ENCODE measurements at places on chromosomes 7 and 10.

DNA sequence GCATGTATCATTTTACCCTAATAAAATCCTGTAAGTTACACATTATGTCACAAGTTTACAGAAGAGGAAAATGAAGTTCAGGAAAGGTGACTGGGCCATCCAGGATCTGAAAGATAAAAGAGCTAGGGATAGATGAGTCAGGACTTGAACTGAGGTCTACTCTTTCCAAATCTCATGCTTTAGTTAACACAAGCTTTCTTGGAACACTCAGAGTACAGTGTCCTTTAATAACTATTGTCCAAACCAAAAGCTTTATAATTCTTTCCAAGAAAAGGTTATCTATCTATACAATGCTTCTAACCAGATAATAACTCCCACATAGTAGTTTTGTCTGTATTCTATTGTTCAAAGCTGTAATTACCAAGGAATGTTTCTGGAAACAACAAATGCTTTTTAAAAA, 164.6 kb downstream of the LRRN3 start:
- DNase-seq = no peak

DNA sequence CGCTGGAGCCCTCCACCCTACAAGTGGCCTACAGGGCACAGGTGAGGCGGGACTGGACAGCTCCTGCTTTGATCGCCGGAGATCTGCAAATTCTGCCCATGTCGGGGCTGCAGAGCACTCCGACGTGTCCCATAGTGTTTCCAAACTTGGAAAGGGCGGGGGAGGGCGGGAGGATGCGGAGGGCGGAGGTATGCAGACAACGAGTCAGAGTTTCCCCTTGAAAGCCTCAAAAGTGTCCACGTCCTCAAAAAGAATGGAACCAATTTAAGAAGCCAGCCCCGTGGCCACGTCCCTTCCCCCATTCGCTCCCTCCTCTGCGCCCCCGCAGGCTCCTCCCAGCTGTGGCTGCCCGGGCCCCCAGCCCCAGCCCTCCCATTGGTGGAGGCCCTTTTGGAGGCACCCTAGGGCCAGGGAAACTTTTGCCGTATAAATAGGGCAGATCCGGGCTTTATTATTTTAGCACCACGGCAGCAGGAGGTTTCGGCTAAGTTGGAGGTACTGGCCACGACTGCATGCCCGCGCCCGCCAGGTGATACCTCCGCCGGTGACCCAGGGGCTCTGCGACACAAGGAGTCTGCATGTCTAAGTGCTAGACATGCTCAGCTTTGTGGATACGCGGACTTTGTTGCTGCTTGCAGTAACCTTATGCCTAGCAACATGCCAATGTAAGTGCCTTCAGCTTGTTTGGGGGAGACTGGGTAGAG, at the start of gene COL1A2:
Gene COL1A2 (plus strand): TSS at position 459 of the 704 bp plus-strand sequence. CDS start 137 bp downstream, at position 596.
- DNase-seq = peak; percentile 26

DNA sequence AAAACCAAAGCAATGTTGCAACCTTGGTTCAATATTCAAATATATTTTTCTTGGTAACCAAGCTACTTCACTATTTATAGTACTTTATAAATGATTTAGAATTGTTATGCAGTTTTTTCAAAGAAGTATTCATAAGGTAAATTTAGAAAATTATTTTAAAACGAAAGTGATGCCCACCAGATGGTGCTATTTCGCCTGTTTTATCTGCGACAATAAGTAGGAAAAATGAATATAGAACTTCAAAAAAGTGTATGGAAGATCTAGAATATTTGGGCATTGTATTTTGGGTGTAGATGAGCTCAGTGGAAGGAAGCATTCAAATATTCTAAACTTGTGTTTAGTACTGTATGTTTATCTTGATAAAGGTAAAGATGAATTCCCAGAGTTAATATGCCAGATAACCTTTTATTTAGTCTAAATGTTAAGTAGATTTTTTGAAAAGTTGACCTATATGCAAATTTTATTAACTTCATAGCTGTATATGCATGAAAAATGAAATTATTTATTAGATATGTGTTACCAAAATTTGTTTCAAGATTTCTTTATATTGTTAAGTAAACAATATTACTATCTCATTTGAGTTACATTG, 93.2 kb downstream of the ADK start:
- DNase-seq = no peak

DNA sequence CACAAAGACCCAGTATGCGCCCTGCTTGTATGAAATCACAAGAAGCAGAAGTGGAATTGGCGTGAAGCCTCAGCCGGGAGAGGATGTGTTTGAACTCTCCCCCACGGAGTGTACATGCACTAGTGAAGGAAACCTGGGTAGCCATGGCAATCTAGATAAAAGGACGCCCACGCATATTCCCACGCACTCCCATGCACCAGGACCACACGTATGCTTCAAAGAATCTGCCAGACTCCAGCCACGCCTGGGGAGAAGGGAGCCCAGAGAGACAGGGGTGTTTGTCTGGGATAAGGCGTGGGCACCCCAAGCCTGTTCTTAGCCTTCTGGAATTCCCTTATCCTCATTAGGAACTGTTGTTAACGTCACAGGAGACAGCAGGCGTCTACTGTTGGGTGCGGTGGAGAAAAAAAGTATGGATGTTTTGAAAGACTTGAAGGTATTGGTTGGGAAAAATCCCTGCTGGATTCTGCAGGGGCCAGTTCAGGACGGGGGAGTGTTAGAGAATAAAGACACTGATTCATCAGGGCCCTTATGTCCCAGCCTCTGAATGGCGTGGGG, 28.9 kb upstream of the ECHDC3 start:
- DNase-seq = no peak

GRCh38 chr7:44603193-44603592, 3.2 kb upstream of the OGDH start:
- DNase-seq = no peak

GRCh38 chr10:1663226-1663625, 74.1 kb downstream of the ADARB2 start:
- DNase-seq = no peak

GRCh38 chr10:31823358-31823757, 105.3 kb downstream of the ARHGAP12 start:
- DNase-seq = no peak

DNA sequence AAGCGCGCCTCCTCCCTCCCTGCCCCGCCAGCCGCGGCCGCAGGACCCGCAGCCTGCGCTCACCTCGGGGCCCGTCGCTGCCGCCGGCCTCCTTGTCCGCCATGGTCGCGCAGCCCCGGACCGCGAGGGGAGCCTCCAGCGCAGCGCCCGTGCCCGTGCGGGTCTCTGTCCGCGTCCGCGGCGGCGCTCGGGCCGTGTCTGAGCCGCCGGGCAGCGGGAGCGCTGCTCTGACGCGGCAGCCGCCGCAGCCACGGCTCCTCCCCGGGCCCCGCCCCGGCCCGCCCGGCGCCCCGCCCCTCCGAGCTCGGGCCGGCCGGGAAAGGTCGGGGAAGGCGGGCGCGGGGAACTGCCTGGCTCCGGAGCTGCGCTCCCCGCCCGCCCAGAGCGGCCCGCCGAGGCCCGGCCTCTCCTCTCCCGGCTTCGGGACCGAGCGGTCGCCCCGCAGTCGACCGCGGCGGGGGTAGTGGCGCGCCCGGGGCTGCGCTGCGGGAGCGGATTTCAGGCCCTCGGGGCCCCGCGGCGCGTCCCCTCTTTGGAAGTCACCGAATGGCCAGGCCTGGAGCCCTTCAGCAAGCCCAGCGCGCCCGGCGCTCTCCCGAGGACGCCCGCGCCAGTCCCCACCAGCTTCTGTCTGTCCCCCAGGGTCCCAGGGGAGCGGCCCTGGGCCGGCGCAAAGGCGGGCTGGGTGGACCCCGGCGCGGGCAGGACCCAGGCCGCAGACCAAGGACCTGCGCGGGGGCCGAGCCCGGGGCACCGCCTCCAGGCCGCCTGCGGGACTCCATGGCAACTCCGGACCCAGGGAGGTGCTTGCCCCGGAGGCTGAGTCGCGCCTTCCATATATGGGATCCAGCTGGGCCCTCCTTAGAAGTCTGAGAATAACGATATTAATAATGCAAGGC, at the start of gene HSPA12A:
Gene HSPA12A (minus strand): TSS at position 200 of the 899 bp plus-strand sequence. CDS start 97 bp downstream, at position 103.
- DNase-seq = peak; percentile 70

GRCh38 chr7:116334555-116334954, 124.2 kb downstream of the TES start:
- no peak for DNase-seq

- DNase-seq = no peak
Observed at GRCh38 chr10:110995301-110995700, 75.9 kb downstream of the SHOC2 start.

DNA sequence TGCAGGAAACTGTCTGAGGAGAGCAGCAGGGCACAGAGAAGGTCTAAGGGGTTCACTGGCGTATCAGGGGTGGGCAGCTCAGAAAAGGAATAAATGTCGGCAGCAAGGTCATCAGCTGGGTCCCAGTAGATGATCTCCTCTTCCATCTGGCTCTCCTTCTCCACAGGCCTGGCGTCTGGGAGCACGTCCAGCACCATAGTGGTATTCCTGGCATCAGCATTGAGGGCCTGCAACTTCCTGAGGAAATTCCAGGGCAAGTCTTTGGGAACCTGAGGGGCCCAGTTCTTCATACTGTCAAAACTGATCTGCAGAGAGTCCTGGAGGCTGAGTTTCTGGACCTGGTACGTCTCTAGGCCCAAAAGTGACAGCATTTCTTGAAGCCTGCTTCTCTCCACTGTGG, 9.6 kb upstream of the MRPS24 start:
- DNase-seq = no peak

- DNase-seq = no peak
Observed at GRCh38 chr7:128687131-128687530, 15.0 kb downstream of the GARIN1A start.

- DNase-seq = no peak
Observed at GRCh38 chr7:42174391-42174912, 62.6 kb downstream of the GLI3 start.

DNA sequence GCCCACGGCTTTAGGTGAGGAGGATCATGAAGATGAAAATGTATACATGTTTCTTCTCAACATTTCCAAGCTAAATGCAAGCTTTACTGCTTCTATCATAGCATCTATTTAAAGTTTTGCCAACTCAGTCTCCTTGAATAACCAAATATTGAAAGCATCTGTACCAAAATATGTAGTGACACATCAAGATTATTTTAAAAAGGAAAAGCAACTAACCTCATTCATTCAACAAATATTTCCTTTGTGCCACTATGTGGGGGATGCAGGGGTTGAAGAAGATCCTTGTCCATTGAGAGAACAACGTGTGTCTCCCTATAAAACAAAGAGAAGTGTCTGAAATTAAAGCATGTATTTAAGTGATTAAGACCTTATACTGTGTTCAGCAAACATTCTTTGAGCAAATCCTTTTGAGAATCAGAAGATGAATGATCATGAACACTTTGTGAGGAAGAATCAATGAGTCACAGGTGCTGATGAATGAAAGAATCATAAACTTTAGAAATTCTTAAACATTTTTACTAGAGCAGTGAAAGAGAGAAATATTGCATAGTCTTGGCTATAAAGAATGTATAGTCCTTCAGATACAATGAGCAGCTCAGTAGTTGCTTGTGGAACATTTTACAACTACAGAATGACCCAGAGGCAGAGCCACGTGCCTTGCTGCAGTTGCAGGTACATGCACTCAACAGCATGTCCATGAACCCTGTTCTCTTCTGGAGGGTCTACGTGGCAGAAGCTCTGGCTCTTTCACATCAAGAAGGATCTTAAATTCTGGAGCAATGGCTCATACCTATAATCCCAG, 13.9 kb downstream of the TAS2R60 start:
- DNase-seq = no peak

- peak; percentile 63 for DNase-seq
Observed at GRCh38 chr10:98041352-98042043, 11.1 kb upstream of the CRTAC1 start.

DNA sequence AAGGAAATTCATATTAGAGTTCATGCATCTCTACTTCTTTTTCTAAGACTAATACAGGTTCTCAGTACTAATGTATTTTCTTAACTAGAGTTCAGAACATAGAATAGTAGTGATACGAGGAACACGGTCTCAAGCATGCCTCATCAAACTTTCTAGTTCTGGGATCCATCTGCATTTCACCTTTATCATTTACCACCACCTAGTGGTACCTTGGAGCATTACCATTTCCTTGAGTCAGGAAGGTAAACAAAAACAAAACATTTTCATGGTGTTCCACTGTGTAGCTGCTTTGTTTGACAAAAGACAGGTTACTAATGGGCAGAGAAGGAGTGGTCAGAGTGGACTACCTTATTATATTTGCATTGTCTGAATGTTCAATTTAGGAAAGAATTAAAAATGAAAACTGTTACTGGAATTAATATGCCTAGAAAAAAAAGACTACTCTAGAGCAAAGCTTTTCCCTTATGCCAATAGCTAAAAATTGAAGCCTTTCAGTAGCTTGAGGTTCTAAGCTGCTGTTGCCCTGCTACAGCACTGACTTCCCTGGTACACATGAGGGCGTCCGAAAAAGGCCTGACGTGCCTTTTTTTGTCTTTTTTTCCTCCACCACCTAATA, 44.5 kb downstream of the STARD3NL start:
- no peak for DNase-seq

DNA sequence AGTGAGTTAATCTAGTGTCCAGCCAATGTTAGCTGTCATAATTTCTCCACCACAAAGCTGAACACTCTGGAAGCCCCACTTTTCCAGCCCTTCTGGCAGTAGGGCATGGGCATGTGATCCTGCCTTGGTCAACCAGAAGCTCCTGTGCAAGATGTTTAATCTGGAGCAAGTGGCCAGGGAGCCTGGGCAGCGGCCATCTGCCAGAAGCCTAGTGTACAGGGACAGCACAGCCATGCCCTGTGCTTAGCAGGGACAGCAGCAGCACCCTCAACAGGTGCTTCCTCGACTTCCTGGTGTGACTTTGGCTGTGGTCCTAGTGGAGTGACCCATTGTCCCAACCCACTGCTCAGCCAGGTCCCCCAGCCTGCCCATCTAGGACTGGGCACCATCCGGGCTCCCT, 10.3 kb downstream of the RBP3 start:
- DNase-seq = no peak

GRCh38 chr7:68977385-68978055, 620.8 kb upstream of the AUTS2 start:
- no peak for DNase-seq

DNA sequence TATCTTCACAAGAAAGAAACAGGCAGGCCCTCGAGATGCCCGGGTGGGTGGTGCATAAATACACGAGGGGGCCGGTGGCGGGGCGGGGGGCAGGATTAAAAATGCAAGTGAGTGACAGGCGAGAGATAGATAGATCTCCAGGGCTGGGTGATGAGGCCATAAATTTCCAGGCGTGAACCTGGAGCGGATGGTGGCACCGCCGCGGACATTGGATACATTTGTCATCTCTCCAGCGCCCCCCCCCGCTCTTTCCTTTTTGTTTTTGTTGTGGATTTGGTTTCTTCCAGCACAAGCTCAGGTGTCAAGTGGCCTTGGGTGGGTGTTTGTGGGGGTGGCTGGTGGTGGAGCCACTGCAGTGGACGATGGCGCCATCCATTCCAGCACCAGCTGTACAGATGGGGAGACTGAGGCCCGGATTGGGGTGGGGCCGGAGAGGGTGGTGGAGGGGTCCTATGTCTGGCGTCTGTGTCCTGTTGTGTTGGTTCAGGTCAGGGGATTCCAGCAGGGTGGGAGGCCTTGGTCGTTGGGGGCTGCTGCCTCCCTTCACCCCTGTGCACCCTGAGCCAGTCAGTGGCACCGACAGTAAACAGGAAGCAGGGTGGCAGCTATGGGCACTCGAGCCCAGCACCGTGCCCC, 2.9 kb downstream of the ELFN1 start:
- DNase-seq = peak; percentile 7

Measured in activated T-cell treated with anti-CD3 and anti-CD28 coated beads, Interleukin-2, amount 50 U/mL, for 48 hours (primary cell).